Erythroblast (primary cell): ENCODE measurements at places on chromosomes 11 and 22.

DNA sequence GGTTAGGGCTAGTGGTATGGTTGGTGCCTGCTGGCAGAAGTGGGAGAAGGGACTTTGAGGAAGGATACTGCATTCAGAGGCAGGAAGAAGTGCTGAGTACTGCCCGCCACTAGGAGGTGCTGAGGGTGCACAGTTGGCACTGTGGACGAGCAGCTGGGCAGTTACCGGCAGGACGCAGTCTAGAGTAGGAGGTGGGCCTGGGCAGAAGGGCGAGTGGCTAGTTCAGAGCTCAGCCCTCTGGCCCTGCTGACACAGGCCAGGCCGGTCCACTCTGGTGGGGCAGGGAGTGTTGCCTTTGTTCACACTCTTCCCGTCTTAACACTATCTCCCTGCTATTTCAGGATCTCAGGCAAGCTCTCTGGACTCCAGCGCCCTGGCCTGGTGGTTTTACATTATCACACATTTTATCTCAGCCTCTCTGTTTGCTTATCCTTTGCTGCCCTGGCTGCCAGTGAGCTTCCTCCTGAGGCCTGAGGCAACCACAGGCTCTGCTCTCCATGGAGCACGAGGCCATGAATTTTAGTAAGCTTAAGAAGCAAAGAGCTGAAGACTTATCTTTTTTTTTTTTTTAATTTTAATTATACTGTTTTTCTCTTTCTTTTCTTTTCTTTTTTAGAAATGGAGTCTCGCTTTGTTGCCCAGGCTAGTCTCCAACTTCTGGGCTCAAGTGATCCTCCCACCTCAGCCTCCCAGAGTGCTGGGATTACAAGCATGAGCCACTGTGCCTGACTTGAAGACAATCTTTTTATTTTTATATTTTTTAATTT, 26.9 kb downstream of the SNAP29 start:
- peak; percentile 83 for DNase-seq

- no peak for DNase-seq
These were observed 52.6 kb downstream of the SPECC1L start for GRCh38 chr22:24323233-24323632.

- DNase-seq, result no peak
These were observed 37.1 kb downstream of the NECTIN1 start for GRCh38 chr11:119691701-119692539.

DNA sequence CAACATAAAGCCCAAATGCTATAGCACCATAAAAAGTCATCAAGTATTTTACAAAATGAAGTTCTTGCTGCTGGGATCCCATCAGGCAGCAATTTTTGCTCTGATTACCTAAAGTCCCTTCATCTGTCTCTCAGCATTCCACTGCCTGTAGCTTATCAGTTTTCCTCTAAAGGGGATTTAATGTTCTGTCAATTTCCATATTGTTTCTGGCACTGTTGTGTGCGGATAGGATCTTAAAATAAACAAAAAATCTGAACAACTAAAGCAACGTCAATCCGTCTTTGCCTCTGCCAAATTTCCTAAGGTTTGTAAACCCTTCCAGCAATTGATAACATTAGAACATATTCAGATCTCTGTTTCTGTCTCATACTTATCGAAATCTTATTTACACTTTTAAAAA, 1126.3 kb upstream of the RAG2 start:
- no peak for DNase-seq

- no peak for DNase-seq
These were observed 22.1 kb upstream of the IGLL5 start for GRCh38 chr22:22865311-22866072.

DNA sequence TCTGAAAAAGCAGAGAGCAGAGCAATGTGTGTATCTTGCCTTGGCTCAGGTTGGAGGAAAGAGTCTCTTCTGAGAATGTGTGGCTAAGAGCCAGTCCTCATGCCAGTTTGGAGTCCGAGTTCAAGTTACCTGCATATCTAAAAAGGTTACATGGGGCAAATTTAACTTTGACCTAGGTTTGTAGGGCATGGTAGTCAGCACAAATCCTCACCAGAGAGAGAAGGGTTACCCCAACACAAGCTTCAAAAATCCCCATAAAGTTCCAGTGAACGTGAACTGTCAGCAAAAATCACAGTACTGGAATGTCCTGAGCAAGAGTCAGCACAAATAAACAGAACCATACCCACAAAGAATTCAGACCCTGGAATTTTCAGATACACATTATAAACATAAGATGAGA, 13.8 kb downstream of the SDHD start:
- DNase-seq, result no peak

DNA sequence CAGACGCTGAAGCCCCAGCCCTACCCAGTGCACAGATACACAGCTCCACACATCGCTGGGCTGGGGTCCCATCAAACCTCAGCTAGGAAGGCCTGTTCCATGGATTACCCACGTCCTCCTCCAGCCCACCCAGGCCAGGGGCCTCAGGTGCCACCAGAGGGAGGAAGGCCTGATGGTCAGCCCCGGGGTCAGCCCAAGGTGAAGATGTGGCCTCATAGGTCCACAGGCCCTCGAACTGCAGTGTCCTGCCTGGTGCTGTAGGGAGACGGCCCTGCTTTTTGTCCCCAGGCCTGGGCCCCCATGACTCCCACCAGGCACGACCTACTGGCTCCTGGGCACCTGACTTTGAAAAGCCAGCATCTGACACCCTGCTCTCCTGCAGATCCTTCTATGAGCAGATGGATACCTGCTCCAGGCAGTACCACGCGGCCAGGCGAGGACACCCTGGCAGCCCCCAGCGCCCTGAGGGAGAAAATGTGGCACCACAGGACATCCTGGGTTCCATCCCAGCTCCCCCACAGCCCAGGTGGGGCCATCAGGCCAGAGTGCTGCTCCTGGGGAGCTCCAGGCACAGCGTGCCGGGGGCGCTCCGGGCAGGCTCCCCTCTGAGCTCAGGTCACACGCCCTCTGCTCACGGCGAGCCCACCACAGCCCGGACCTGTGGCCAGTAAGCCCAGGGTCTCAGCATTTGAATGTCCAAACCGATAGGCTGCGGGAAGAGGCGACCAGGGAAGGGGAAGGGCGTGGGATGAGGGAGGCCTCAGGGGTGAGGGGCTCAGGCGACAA, 15.8 kb upstream of the MOB2 start:
- DNase-seq, result no peak

- DNase-seq, result no peak
These were observed 42.5 kb downstream of the CERK start for GRCh38 chr22:46695346-46696228.

GRCh38 chr22:22720201-22720723, 75.8 kb downstream of the GGTLC2 start:
- DNase-seq, result peak; percentile 58

GRCh38 chr22:27331526-27332281, 469.9 kb downstream of the MN1 start:
- peak; percentile 13 for DNase-seq

DNA sequence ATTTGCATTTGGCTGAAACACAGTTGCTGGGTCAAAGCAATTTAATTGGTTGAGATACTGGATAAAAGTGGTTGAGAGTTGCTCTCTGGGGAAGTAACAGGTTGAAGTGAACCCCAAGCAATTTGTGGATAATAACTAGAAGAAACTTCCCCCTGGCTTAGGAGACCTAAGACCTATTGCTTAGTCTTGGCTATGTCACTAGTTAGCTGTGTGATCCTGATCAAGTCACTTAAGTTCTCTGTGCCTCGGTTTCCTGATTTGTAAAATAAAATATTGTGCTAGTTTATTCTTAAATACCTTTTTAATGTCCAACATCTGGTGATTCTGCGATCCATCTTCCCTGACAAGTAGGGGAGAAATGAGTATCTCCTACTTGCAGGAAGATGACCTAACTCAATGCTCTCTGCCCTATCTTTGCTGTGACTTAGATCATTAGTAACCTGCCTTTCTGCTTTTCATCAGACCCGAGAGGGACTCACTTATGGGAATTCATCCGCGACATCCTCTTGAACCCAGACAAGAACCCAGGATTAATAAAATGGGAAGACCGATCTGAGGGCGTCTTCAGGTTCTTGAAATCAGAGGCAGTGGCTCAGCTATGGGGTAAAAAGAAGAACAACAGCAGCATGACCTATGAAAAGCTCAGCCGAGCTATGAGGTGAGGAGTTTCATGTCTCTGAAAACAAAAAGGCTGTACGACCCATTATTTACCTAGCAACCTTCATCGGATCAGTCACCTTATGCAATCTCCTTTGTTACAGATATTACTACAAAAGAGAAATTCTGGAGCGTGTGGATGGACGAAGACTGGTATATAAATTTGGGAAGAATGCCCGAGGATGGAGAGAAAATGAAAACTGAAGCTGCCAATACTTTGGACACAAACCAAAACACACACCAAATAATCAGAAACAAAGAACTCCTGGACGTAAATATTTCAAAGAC, 37.5 kb downstream of the EHF start:
- DNase-seq, result no peak

- DNase-seq, result peak; percentile 23
These were observed 1.1 kb upstream of the ZC3H12C start for GRCh38 chr11:110092111-110092514.

- DNase-seq, result no peak
These were observed 12.7 kb downstream of the TTLL8 start for GRCh38 chr22:50045211-50046018.

DNA sequence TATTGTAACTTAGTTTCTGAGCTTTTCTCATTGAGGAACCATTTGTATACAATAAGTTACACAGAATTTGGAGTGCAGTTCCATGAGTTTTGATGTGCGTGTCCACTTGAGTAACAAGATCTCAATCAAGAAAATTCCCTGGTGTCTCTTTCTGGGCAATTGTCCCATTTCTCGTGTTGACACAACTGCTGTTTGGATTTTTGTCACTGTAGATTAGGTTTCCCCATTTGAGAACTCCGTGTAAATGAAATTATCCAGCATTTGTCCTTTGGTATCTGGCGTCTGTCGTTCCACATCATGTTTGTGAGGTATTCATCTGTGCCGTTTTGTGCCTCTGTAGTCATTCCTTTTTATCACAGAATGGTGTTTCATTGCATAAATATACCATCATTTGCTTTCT, 547.0 kb downstream of the TBC1D22A start:
- no peak for DNase-seq

GRCh38 chr11:63763496-63764339, 4.9 kb downstream of the ZFTA start:
- no peak for DNase-seq

DNA sequence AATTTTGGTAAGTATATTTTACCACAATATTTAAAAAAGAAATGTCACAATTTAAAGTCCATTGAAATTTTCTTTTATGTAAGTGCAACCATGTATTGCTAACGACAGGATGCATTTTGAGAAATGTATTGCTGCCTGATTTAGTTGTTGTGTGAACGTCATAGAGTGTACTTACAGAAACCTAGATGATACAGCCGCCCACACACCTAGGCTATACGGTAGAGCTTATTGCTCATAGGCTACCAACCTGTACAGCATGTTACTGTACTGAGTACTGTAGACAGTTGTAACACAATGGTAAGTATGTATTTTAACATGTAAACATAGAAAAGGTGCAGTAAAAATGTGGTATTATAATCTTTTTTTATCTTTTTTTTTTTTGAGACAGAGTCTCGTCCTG, 48.1 kb downstream of the CBL start:
- DNase-seq, result no peak

DNA sequence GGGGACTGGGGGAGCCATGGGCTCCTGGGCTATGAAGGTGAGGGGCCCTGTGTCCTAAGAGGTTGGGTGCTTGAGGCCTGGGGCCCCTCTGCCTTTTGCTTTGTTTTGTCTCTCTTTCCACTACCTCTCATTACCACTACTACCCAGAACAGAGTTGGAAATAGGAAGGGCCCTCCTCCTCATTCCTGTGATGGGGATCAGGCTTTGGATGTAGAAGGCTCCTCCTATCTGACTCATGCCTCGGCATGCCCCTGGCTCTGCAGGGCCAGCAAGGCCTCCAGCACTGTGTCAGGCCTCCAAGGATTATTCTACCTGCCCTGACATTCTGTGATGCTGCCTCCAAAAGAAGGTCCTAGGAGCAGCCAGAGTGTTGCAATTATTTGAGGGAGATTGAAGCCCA, 766 bp downstream of the IZUMO1R start:
- no peak for DNase-seq

DNA sequence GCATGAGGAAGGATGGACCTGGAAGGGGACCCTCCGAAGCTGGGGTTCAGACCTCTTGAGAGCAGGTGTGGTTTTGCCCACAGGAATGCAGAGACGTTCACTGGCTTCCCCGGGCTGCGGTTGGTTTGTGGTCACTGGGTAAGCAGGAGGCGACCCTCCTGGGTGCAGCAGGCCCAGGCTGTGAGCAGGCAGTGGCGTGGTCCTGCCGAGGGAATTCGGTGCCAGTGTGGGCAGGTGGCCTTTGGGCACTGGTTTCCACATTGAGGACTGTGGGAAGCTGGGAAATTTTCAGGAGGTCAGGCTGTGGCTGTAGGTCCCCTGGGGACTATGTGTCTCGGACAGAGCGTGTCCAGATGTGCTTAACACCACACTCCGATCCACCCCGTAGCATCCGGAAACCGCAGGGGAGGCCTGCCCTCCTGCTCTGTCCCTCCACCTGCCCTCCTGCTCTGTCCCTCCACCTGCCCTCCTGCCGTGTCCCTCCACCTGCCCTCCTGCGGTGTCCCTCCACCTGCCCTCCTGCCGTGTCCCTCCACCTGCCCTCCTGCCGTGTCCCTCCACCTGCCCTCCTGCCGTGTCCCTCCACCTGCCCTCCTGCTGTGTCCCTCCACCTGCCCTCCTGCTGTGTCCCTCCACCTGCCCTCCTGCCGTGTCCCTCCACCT, 27.5 kb downstream of the TPCN2 start:
- DNase-seq, result no peak

- peak; percentile 17 for DNase-seq
These were observed 1.6 kb downstream of the DIXDC1 start for GRCh38 chr11:111938687-111939160.

DNA sequence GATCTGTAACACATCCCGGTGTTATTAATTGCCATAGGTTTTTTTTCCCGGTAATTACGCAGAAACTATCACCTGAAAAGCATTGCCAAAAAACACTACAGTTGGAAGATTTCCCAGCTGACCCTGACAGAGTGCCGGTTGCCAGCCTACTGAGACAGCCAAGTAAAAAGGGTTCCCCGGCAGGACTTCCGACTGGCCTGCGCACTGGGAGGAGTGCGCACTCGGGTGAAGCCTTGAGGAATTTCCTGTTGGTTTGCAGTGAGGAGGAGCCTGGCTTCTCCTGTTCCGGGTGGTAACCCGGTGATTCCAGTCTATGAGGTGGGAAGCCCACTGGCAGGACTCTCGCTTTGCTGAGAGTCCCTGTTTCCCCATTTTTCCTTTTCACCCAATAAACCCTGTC, 52.1 kb downstream of the CNTF start:
- no peak for DNase-seq
